ENCODE measurements at places on chromosomes 16 and 17. TPM values are rescaled to one million over a fixed set of nuclear protein-coding genes. Genes with fewer than 3 reads are reported as not detected.

GRCh38 chr17:40605306-40605705 lies 40.0 kb upstream of the CCR7 start:
- DNase-seq: no peak

DNA sequence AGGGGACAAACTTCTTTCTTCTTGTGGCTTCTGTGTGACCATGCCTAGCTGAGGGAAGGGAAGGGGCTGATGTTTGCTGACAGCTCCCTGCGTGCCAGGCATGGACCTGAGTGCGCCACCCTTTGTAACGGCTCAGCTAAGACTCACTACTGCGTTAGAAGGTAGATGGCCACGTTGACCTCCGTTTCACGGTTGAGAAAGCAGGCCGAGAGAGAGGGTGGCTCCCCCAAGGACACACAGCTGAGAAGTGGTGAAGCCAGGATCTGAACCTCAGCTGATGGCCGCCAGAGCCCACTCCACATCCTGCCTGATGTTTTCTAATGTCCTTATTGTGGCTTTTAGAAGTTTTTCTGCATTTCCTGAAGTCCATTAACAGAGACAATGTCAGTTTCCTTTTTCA lies 45.1 kb downstream of the RGS9 start:
- no peak for DNase-seq

GRCh38 chr16:88003316-88003715 lies 52.1 kb downstream of the BANP start:
- DNase-seq: no peak

GRCh38 chr16:84062734-84063640 lies 20.4 kb upstream of the SLC38A8 start:
- DNase-seq: peak; percentile 73

DNA sequence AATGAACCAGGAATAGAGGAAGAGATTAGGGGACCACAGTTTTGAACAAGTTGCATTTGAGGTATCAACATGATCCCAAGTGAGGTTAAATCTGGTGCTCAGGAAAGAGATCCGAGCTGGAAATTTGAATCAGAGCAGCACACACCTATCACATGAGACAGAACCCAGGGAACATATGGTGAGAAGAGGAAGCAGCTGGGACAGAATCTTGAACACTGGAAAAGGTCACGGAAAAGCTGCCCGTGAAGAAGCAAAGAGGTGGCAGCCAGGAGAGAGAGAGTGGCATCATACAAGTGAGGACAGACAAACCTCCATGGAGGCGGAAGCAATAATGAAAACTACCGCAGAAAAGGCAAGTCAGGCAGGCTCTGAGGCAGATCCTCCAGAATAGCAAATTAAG lies 36.1 kb downstream of the USP31 start:
- DNase-seq: no peak

GRCh38 chr17:43814714-43815113 lies 18.2 kb downstream of the MPP3 start:
- DNase-seq: peak; percentile 63

- no peak for DNase-seq
Measured at GRCh38 chr16:5036228-5037156, 2.8 kb upstream of the NAGPA start.

- DNase-seq: no peak
Measured at GRCh38 chr16:1993731-1994131, 4.0 kb downstream of the SYNGR3 start.

DNA sequence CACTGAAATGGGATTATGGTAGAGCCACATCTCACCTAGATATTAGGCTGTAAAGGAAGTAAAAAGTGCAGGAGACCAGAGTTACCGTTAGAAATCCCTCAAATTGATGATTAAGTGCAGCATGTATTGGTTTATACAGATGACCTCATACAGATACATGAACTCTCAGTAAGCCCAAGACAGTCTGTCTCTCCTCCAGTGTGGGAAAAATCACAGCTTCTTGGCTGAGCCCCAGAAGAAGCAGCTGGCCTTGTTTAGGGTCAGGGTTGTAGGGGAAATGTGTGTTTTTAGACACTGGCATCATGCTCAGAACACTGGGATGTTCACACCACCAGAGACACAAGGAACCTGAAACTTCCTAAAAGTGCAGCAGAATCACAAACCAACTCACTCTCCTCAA lies 135.9 kb downstream of the KATNIP start:
- DNase-seq: peak; percentile 13

DNA sequence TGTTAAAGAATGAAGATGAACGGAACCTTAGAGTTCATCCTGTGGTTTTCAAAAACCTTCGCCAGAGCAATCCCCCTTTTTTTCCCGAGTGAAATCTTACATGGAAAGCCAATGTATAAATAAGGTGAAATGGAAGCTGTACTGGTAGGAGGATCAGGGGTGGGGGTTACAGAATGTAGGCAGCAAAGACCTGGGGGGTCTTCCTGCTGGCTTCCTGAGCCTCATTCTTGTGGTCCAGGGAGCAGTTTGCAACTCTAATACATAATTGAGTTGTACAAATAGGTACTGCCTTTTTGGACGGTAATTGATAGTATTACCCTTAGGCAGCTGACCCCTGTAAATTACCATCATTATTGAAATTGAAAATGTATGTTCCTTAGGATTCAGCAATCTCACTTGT lies 34.1 kb downstream of the KSR1 start:
- no peak for DNase-seq

DNA sequence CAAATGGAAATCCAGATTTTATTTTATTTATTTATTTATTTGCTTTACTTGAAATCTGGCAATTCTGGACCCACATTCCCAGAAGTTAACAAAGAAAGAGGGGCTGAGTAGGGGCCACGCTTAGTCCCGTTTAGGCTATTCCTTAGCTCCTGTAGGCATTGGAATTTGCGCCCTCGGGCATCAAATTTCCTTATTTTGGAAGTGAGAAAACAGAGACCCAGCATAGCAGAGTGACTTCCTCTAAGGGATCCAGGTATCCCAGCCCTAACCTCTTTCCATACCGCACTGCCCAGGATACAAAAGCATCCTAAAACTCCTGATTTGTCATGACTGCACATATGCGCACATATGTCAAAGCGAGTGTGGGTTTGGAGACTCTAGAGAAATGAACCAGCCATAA lies 19.0 kb upstream of the SMG1 start:
- DNase-seq: no peak

GRCh38 chr17:48176471-48176855 lies 68.9 kb downstream of the SNX11 start:
- no peak for DNase-seq

DNA sequence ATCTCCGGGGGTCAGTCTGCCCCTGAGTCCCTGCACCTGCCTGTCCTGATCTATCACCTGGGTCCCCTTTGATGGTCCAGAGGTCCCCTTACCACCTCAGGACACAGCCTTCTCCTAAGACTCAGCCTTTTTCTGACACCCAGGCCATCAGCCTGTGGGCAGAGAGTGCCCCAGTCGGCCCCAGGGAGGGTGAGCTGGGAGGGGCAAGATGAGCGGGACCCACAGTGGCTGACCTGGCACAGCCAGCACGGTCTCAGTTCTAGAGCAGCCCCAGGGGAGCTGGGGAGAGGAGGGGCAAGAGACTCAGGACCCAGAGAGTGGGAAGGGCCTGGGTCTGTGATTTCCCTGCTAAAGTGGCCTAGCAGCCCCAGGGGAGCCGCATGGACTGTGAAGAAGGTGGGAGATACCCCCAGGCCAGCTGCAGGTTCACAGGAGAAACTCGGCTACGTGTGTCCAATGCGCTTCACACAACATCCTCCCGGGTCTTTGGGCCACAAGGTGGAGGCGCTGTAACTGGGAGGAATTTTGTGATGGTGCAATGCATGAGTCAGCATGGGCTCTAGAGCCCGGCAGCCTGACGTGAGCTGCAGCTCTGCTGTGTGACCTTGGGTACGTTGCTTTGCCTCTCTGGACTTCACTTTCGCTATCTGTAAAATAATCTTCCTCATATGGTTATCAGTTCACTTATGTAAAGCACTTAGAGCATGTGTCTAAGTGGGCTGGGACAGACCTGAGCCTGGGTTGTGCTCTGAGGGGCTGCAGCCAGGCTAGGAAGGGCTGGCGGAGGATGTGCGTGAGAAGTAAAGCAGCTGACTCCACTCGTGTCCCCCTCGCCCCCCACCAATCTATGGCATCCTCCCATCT lies 67.2 kb upstream of the LHX1 start:
- DNase-seq: no peak

DNA sequence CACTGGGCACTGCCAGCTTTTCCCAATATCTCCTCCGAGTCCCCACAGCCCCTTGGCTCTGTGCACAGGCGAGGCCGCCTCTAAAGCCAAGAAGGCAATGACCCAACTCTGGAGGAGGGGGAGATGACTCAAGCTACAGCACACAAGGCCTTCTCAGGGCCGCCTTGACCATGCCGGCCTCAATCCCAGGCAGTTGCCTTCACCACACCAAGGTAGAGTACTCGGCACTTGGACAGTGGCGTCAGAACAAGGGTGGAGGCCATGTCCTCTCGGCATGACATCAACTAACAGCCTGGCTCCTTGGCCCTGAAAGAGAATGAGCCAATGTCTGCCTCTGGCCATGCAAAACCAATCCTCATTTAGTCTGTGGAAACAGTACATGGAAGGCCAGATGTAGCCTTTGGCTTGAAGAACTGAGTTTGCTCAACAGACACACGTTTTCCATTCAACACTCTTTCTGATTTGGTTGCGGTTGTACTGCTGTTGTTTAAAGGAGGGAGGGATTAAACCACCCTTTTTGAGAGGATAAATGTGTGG lies 139.6 kb downstream of the XYLT1 start:
- DNase-seq: no peak

DNA sequence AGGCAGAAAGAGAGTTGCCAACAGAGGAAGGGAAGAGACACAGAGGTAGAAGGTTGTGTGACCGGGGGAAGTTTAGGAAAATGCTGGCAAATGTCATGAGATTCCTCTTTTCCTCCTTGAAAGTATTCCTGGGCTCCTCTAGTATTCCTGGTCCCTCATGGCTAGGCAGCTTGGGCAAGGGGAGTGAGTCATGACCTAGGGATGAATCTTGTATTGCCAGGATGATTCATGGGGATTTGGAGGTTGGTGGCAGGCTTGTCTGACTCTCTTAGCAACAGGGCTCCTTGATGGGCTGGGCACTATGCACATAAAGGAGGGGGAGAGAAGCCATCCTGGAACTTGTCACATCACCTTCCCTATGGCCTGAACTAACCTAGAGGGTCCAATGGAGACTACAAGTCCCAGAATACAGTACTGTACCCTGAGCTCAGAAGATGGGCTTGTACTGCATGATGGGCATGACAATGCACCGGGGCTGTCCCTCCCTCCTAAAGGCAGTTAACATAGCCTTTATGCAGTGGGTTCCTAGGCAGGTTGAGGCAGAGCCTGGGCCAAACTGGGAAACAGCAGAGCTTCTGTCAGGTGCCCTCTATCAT lies 2.1 kb upstream of the SEZ6 start:
- DNase-seq: no peak

- DNase-seq: no peak
Measured at GRCh38 chr16:4694642-4695451, 1.5 kb downstream of the NUDT16L1 start.

DNA sequence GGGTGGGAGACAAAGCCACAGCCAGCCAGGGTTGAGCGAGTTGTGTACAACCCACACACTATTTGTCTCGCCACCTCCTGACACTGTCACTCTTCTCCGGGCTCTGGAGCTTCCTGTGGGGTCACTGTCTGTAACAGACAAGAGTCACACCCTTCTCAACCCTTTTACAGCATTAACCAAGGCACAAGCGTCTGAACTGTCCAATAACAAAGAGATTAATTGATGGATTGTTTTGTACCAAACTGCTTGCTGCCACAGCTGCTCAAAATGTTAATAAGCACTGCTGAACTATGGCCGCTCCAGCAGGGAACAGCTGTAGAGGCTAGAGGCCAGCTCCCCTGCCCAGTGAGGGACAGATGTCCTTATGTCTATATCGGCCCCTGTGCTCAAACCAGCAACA lies 25.2 kb upstream of the HYDIN start:
- DNase-seq: no peak

GRCh38 chr17:70278844-70279462 lies 109.6 kb downstream of the KCNJ2 start:
- peak; percentile 83 for DNase-seq

GRCh38 chr17:70105641-70106040 lies 30.6 kb downstream of the KCNJ16 start:
- no peak for DNase-seq

DNA sequence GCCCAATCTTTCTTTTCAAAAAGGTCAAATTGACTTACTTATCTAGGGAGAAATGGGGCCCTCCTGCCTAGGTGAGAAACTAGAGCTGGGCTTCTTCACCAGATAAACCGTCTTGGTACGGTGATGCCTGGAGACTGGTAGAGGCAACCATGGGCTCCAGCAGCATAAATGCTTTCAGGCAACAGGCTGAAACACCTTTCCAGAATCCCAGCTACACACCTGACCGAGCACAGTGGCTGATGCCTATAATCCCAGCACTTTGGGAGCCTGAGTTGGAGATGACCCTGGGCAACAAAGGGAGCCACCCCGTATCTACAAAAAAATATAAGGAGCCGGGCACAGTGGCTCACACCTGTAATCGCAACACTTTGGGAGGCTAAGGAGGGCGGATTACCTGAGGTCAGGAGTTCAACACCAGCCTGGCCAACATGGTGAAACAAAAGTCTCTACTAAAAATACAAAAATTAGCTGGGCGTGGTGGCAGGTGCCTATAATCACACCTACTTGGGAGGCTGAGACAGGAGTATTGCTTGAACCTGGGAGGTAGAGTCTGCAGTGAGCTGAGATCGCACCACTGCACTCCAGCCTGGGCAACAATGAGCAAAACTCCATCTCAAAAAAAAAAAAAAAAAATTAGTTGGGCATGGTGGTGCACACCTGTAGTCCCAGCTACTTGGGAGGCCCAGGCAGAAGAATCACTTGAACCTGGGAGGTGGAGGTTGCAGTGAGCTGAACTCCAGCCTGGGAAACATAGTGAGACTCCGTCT lies 8.0 kb downstream of the TRAF4 start:
- DNase-seq: no peak

DNA sequence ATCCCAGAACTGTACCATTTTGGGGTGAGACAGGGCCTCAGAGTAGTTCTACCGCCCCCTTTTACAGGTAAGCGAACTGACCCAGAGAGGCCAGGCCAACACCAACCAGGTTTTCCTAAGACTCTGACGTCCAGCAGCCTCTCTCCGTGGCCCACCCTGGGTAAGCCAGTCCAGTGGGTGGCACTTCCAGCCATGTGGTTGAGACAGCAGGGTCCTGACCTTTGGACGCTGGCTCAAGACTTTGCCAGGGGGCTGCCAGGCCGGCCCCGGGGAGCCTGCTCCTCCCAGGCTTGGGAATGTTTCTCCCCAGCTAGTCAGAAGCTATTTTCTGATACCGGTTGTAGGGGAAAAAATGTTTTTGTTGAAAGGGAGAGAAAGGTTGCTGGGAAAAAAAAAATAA lies 16.9 kb downstream of the GPRC5C start:
- DNase-seq: no peak

GRCh38 chr16:2902337-2903130 lies 9.2 kb upstream of the FLYWCH1 start:
- DNase-seq: no peak

The RAB37 gene
- 0.21 TPM for total RNA-seq

The SPATA2L gene
- 7.4 TPM for total RNA-seq

The ODAD4 gene
- 0.60 TPM for total RNA-seq

The AARS1 gene
- total RNA-seq: 109 TPM

The CCL1 gene
- total RNA-seq: not detected

The SPATA20 gene
- 42.3 TPM for total RNA-seq

The RASD1 gene
- 21.3 TPM for total RNA-seq

The MAP2K6 gene
- total RNA-seq: 11.4 TPM

The TAT gene
- not detected for total RNA-seq

The TTYH2 gene
- total RNA-seq: 1.1 TPM

The SDR42E2 gene
- total RNA-seq: 0.21 TPM

The CXCL16 gene
- total RNA-seq: 4.8 TPM

The ACBD4 gene
- total RNA-seq: 6.7 TPM
